AG09319 (cell line): ENCODE measurements at places on chromosomes 6 and 20.
A peak's percentile ranks its signal among the peaks of the same experiment; 100 is the strongest.

- no peak for DNase-seq
Observed at GRCh38 chr6:129748212-129748900, 38.4 kb upstream of the ARHGAP18 start.

GRCh38 chr20:12699374-12700228 is 309.2 kb upstream of the SPTLC3 start:
- no peak for DNase-seq

GRCh38 chr6:88301888-88302768 is 136.0 kb upstream of the CNR1 start:
- no peak for DNase-seq

- no peak for DNase-seq
Observed at GRCh38 chr20:45991616-45992015, 17.1 kb upstream of the MMP9 start.

- no peak for DNase-seq
Observed at GRCh38 chr20:55472704-55473103, 532.6 kb downstream of the CBLN4 start.

GRCh38 chr6:5278565-5279120 is 17.3 kb downstream of the FARS2 start:
- DNase-seq, result no peak

DNA sequence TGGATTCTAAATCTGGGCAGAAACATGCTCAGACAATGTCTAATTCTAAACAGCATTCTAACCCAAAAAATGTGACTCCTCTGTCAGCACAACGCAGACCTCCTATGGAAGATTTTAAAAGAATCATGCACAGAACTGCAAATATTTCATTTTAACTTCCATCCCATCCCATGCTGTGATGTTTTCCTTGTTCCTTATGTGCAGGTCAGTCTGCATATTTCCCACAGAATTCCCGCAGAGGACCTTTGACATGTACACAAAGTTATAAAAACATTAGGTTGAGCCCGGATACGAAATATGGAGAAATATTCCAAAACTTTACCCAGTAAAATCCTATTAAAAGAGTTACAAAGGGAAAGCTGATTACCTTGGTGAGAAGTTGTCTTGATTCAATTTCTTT is 467.1 kb upstream of the EPHA7 start:
- DNase-seq, result no peak

GRCh38 chr6:85389151-85389797 is 60.6 kb upstream of the NT5E start:
- no peak for DNase-seq

- no peak for DNase-seq
Observed at GRCh38 chr20:23647346-23647745, 9.6 kb upstream of the CST3 start.

DNA sequence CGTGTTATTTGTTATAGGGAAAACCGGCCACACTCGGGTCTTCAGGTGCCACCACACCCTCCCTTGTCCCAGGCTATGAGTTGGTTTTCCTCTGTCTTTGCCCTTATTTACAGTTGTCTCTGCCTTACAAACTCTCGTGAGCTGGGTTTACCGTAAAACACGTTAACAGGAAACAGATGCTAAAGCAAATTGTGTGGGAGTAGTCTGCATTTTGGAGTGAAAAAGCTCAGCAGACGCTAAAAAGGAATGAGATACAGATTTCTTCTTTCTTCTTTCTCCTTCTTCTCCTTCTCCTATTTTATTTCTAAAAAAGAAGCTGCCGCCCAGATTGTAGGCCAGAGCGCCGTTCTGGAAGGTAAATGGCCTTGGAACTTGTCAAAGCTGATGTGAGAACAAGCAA is 51.9 kb downstream of the APCDD1L start:
- DNase-seq, result no peak

DNA sequence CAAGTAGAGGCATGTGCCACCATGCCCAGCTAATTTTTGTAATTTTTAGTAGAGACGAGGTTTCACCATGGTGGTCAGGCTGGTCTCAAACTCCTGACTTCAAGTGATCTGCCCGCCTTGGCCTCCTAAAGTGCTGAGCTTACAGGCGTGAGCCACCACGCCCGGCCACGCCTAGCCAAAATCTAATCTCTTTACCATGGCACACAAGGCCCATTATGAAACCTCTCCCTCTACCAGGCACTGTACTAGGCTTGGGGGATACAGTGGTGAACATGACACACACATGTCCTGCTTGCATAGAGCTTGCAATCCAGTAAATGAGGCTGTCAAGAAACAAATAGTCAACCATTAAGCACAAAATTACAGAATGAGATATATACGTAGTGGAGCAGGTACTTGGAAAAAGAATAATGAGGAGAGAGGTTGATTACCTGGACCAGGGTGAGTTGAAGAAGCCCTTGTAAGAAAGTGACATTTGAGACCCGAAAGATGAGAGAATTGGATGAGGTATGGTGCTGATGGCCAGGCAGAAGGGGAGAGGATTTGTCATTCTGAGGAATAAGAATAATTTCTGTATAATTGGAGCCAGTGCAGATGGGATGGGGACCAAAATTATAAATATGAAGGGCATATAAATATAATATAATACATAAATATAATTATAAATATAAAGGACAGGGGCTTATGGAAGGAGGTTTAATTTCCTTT is 1.2 kb upstream of the CTNNBL1 start:
- no peak for DNase-seq

- no peak for DNase-seq
Observed at GRCh38 chr20:36092398-36093024, 62.0 kb upstream of the EPB41L1 start.

DNA sequence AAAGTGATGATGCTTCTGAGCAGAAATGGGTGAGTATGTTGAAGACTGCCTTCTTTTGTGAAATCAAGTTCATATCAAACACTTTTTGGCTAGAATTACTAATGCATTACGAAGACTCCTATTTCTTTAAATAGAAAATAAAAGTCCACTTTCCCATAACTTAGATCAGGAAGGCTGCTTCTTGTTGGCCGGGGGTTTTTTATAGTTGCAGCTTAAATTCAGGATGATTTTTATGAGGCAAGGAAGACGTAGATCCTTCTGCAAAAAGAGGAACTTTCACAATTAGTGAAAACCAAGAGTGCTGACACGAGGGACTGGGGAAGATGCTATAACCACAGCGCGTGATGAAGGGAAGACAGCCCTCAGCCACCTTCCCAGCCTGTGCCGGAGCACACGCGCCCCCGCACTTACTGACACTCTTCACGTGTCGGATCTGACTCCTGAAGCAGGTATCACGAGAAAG is 206.1 kb upstream of the PRDM1 start:
- no peak for DNase-seq

- DNase-seq, result no peak
Observed at GRCh38 chr6:100673641-100674040, 207.5 kb downstream of the ASCC3 start.

DNA sequence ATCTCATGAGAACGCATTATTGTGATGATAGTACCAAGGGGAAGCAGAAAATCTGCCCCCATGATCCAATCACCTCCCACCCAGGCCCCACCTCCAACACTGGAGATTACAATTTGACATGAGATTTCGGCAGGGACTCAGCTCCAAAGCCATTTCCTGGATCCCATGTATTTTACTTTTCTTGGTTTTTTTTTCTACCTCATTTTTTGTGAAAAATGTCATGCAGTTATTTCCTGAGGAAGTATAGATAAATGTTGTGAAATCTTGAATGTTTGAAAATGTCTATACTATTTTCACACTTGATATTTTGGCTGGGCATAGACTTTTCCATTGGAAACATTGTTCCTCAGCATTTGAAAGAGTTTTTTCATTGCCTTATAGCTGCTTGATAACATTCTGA is 9.1 kb upstream of the BRPF3 start:
- no peak for DNase-seq

GRCh38 chr6:68975064-68975463 is 340.0 kb downstream of the ADGRB3 start:
- no peak for DNase-seq

GRCh38 chr6:159037756-159038290 is 7.0 kb downstream of the TAGAP start:
- DNase-seq, result no peak

GRCh38 chr6:36347621-36348020 is 10.9 kb upstream of the BNIP5 start:
- DNase-seq, result no peak

DNA sequence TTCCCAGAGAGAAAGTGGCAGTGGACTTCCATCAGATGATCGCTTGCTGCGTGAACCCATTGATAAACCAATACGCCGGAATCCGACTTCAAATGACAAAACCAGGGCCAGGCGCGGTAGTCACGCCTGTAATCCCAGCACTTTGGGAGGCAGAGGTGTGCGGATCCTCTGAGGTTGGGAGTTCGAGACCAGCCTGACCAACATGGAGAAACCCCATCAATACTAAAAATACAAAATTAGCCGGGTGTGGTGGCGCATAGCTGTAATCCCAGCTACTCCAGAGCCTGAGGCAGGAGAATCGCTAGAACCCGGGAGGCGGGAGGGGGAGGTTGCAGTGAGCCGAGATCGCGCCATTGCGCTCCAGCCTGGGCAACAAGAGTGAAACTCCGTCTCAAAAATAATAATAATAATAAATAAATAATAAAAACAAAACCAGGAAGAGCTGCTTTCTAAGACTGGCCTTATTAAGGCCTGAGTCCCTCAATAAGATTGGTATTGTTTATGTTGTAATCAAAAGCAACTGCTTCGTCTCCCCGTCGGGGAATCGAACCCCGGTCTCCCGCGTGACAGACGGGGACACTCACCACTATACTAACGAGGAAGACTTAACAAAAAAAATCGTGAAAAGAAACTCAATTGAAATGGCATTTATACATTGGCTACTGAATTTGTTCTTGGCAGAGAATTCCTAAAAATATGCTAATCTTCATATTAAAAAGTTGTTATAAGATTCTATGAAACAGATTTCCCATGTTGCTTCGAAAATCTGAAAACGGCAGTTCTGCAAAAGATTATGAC is 110.2 kb upstream of the ZNF184 start:
- DNase-seq, result peak; percentile 48

GRCh38 chr6:130368576-130368975 is 2.8 kb downstream of the TMEM200A start:
- no peak for DNase-seq

DNA sequence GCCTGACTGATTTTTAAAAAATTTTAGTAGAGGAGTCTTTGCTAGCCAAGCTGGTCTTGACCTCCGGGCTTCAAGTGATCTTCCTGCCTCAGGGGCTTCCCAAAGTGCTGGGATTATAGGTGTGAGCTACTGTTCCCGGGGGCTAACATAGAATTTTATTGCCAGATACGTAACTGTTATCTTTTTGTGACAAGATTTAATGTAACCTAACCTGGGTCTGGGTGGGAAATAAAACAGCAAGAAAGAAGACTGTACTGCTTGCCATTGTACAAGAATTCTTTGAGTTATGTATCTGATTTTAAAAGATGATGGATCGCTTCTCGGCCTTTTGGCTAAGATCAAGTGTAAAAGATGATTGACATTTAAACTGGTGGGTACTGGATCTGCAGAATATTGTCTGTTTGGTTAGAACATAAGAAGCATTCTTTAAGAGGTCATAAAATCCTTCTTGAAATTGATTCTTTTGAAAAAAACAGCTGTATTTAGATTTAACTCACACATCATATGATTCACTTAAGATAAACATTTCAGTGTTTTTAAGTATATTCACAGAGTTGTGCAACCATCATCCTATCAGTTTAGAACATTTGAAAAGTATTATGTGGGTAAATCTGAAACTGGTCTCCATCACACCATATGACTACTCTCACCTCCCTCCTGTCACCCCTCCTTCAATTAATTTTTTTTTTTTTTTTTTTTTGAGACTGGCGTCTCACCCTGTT is 21.6 kb downstream of the TPX2 start:
- peak; percentile 41 for DNase-seq

- no peak for DNase-seq
Observed at GRCh38 chr6:106637717-106638341, 8.5 kb downstream of the QRSL1 start.

DNA sequence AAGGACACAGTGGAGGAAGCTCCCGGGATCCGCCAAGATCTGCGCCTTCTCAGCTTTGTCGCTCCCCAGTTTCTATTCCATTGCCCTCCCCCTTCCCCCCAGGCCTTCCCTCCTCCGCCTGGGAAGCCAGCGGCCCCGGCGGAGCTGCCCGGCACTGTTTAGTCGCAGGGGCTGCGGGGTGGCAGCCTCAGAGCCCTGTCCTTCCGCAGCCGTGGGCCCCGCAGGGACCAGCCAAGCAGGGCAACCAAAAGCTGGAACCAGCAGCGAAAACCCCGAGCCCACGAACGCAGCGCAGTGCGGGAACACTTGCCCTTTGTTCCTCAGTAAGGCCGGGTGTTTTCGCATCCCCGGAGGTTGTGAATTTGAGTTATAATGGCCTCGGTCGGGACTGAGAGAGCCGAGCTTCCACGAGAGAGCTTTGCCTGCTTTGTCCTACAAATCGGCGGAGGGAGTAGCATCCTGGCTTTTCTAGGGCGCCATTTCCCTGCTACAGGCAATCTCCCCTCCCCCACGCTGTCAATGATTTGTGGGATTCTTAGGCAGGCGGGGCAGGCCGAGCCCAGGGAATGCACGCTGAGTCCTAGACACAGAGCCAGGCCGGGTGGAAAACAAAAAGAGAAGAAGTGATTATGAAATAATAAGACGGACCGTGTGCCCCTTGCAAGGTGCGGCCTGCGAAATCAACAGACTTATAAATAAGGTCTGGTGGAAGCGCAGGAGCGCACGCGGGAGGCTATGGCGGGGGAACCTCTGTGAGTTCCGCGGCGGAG is 4.0 kb upstream of the TUBB2B start:
- DNase-seq, result peak; percentile 44

- DNase-seq, result no peak
Observed at GRCh38 chr20:19966840-19967239, 50.3 kb upstream of the NAA20 start.

GRCh38 chr6:119871520-119871919 is 522.0 kb upstream of the MAN1A1 start:
- no peak for DNase-seq

GRCh38 chr6:113672491-113673149 is 184.5 kb upstream of the MARCKS start:
- DNase-seq, result peak; percentile 83

- no peak for DNase-seq
Observed at GRCh38 chr20:46222521-46223007, 85.7 kb downstream of the CDH22 start.

DNA sequence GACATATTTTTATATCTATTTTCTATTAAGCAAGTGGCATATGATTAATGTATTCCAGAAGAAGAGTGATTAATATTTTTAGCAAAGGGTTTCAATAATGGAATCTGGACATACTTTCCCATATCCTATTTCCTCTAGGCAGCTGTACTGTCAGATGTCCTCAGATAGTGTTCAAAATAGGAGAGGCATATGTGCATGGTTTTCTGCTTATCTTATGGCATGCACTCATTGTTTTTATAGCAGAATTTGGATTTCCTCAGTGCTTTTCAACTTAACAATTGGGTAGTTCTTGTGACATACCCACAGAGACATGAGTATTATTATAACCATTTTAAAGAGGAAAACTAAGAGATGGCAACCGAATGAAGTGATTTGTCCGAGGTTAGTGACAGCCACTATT is 12.6 kb upstream of the SLC17A5 start:
- DNase-seq, result no peak

GRCh38 chr20:42572320-42573016 is 617.2 kb downstream of the PTPRT start:
- no peak for DNase-seq
